Forelimb muscle (tissue), 1 donor: ENCODE measurements at places on chromosomes 16 and 17.

DNA sequence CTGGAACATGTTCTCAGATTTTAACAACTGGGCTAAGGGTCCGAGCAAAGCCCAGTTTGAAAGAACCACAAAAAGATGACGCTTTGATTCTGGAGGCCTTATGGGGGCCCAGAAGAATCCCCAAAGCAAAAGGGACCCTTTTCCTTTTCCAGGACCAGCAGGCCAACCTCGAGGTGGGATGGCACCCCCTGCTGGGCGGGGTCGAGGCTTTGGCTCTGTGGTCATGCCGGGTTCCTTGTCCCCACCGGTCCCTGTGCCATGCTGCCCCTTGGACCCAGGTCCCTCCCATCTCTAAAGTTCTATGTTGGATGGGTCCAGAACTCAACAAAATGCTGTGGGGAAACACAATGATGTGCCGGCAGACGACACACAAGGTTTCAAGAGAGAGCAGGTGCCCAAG, 30.9 kb downstream of the TMEM204 start:
- no peak for DNase-seq

DNA sequence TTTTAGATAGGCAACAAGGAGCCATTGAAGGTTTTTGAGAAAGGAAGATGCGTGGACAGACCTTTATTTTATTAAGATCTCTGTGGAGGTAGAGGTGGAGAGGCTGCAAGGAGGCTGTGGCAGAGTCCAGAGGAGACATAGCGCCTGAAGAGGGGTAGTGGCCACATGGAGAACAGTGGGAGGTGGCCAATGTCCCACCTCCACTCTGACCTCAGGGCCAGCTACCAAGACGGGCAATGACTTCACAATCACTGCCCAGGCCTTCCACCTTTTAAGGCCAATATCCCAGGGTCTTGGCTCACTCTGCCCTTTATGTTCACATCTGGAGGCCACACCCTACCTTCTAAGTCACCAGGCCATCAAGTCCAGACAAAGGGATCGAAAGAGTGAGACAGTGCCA, at the start of gene C16orf78:
TSS of gene C16orf78 (plus strand) at position 301 of the 400 bp plus-strand sequence. CDS start 136 bp downstream, outside the sequence.
- no peak for DNase-seq

GRCh38 chr17:28078341-28079229, 36.1 kb downstream of the NLK start:
- no peak for DNase-seq

DNA sequence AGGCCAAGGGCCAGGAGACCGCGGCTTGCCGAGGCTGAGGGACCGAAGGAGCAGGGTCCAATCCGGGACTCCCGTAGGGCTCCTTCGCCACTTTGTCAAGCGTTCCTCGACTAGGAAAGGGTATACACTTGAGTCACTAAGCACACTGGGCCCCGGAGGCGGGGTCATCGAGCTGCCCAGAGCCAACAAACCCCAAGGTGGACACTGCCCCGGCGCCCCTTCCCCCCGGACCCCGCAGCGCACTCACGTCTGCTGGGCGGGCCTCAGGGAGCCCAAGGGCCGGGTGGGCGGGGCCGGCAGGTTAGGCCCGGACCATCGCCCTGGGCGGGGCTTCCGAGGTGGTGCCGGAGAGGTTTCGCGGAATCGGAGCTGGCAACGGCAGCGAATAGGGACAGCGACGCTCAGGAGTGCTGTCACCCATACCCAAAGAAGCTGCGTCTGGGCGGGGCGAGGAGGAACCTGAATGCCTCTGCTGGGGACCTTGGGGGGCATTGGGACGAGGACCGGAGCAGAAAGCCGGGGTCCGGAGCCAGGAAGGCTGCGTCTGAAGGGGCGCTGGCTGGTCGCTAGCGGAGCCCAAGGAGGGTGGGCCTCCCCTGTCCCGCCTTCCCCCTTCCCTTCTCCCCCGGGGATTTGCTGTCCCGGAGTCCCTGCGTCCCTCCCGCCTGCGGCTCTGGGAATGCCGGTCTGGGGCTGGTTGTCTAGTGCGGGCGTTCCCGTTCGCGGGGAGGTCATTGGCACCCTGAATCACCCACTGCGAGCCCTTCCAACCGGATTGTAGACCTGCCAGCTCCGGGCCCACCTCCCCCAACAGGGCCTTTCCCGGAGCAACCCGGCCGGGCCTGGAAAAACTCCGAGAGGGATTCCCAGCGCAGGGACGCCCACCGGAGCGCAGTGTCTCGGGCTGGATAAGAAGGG, 118.2 kb upstream of the SMURF2 start:
- DNase-seq = no peak

DNA sequence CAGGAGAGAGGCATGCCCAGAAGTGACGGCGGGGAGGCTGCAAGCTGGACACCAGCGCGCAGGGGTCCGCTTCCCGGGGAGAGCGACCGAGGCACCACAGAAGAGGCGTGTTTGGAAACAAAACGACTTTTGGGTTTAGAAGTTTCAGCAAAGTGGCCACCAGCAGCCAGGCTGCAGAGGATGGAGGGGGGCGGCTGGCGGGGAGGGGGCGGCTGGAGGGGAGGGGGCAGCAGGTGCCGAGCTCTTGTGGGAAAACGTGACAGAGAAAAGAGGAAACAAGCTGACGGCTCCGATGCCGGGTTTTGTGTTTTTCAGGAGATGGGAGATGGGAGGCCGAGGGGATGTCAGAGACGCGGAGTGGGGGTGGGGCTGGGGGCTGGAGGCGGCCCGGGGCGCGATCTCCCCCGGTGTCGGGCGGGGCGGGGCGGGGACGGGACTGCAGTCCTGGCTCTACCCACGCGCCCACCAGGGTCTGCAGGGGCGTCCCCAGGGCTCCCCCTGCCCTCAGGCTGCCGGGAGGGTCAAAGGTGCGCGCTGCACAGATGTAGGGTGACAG, 32.1 kb upstream of the RPH3AL start:
- DNase-seq = no peak

- DNase-seq = no peak
Measured at GRCh38 chr16:75023009-75023408, 24.2 kb downstream of the ZNRF1 start.

GRCh38 chr17:18246880-18247612, 11.5 kb downstream of the FLII start:
- no peak for DNase-seq

DNA sequence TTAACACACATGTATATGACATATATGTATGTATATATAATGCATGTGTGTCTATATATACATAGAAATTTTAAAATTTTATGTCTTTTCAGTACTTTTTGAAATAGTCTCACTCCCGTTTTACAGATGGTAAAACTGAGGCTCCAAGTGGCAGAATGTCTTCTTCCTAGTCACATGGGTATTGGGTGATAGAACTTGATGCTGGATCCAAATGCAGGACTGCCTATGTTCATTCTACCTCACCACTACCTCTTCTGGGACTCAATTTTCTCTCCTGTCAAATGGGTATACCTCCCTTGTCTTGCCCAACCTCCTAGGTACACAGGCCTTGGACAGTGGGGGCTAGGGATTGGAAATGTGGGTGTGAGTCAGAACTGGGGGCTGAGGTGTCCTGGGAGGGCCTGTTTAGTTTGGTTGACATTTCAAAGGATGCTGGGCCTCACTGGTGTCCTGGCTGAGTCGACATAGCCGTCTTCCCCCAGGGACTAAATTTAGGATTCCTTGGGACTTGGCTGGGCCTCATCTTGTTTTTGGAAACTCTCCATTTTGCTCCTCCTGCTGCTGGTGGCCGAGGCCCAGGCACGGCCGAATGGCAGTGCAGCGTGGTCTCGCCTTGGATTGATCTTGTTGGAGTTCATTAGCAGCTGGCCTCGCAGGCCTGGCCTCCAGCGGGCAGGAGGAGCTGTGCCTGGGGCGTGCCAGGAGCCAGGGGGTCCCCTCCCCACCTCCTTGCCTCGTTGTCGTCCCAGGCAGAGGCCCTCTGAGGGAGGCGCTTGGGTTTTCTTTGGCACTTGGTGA, 25.9 kb downstream of the NKD1 start:
- no peak for DNase-seq

DNA sequence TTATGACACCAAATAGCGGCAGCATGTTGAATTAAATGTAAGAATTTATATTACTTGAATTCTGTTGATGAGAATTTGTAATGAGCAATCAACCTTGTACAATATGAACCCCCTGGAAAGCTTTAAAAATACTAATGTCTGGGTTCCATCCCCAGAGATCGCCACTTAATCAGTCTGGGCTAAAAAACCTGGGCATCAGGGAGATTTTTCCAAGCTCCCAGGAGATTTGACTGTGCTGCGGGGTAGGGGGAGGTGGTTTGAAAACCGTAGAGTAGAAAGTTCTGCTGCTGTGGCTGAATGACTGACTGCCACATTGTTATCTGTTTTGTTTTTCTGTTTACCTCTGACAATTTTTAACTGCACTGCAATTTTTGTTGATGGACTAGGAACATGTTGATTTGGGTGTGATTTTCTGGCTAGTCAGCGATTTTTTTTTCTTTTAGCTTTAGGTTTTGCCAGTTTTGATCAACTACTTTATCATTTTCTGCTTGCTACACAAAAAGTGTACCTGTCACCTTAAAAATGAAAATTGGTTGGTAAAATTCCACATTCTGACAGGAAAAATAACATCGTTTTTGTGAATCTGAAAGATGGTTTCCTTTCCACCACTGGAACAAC, 79.3 kb downstream of the PCTP start:
- DNase-seq = no peak

- no peak for DNase-seq
Measured at GRCh38 chr17:74513987-74514631, 17.2 kb downstream of the CD300LB start.

DNA sequence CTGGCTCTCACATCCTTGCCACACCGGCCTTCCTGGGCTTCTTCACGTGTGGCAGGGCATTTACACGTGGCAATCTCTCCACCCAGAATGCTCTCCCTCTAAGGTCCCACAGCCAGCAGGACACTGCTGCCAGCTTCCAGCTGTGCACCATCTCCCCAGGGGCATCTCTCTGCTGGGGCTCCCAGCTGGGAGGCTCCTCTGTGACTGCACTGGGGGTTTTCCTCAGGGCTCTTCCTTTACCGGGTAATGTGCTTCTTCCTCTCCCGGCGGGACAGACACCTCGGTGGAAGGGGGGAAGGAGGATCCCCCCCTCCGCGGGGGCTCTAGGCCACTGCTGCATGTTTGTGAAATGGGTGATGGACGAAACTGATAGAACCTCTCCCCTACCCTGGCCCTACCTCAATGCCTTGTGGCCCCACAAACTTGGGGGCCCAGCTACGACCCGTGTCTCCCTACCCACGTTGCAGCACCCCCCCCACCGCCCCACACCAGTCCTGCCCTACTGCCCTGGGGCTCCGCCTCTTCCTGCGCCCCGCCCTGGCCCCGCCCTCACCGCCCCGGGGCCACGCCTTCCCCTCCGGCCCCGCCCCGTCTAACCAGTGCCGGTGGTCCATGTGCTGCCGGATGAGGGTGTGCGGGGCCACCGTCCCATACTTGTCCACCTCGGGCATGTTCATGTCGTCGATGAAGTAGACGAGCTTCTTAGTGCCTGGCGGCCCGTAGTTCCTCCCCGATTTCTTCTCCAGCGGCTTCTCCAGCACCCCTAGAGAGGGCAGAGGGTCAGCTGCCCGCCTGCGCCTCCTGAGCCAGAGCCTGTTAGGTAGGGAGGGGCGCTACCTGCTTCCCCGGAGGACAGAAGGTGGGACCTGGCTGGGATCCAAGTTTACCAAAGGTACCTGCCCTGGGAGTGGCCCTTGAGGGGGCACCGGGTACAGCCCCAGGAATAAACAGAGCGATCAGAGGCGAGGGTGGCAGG, 92.6 kb downstream of the DNAH17 start:
- no peak for DNase-seq

- DNase-seq = no peak
Measured at GRCh38 chr16:81625544-81626153, 153.4 kb upstream of the PLCG2 start.

DNA sequence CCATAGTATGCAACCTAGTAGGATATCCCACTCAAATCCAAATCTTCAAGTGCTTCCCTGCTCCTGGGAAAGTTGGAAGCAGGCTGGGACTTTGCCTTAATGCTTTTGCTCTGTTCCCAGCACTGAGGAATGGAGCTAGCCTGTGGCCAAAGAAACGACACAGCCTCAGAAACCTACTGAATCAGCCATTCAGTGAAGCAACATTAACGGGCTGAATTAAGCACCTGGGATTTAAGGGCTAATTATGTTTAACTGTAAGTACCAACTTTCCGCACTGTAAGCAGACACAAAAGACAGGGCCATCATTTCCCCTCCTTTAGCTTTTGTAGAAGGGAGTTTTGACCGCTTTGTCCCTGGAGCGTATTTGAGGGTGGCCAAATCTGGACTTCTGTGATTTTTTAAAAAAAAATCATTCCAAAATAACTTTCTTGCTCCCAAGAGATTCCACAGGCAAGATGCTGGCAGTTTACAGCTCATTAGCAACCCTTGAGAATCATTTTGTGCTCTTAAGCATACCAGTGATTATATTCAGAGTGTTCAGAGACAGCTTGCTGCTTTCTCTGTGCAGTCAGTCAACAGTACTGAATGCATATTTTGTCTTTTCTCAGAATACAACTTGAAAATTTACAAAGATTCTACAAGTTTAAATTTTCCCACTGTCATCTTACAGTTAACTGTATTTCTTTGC, 17.6 kb upstream of the NOL11 start:
- no peak for DNase-seq

DNA sequence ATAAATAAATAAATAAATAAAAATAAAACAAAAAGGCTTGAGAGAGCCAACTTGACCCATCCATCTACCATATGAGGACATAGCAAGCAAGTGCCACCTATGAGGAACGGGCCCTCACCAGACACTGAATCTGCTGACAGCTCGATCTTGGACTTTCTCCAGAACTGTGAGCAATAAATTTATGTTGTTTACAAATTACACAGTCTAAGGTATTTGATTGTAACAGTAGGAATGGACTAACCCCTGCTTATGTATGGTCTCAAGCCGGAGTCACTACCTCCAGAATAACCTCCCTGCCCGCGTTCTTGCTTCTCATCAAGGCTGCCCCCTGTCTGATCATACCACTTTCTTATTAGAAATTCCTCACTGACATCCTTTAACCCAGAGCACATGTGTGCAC, 9.9 kb downstream of the SLC5A11 start:
- no peak for DNase-seq

DNA sequence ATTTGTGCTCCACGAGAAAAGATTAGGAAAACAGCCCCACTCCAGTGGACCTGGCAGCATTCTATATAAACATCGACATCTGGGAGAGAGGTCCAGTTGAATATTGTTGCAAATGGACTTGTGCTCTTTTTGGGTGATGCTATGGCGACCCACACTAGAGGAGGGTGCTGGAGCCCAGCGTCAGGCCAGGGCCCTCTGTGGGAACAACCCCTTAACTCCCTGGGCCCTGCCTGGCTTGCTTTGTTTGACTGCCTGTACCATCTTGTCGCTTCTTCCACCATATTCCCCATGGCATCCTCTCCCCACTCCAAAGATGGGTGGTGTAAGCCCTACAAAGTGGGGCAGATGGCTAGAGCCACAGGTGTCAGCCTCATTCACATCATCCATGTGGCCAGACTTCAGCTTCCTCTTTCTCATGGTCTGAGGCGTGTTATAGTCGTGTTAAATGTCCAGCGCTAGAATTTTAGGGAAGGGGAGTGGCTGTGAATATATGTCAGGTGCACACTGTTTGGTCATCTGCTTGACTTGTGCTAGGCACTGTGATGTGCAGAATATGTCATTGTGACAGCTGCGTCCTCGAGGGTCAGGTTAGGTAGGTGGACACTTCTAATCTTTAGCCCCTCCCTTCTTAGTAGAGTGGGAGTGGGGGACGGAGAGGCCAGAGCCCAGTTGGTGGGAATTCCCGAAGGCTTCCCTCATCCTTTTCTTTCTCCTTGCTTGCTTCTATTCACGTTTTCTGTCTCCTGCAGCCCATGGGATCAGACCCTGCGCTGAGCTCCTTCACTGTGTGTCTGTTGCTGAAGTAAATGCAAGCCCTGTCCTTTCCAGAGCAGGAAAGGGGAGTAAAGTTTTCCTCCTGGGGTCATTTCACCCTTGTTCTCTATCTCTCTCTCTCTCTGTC, 49.8 kb downstream of the MPRIP start:
- DNase-seq = no peak

- no peak for DNase-seq
Measured at GRCh38 chr17:79825580-79825921, 13.7 kb downstream of the CBX4 start.
